ENCODE measurements at places on chromosomes 6 and 20.
A peak's percentile ranks its signal among the peaks of the same experiment; 100 is the strongest.

- no peak for DNase-seq
These were observed 139.9 kb upstream of the PRND start for GRCh38 chr20:4581838-4582237.

DNA sequence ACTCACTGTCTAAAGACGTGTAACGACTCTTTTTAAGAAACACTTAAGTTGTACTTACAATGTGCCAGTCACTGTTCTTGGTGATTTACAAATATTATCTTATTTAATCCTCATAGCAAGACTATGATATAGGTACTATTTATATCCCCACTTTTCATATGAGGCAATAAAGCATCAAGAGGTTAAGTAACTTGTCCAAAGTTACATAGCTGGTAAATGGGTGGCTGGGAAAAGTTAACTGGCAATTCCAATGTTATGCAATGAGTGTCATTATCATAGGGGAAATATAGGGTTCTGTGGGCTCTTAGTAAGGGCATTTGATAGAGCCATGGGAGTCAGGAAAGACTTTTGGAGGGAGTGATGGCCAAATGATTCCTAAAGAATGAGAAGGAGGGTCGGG is 21.4 kb upstream of the RIPOR2 start:
- no peak for DNase-seq

- no peak for DNase-seq
These were observed 54.6 kb downstream of the BPIFB1 start for GRCh38 chr20:33337531-33338165.

- no peak for DNase-seq
These were observed 28.7 kb downstream of the SMPDL3A start for GRCh38 chr6:122817766-122818165.

DNA sequence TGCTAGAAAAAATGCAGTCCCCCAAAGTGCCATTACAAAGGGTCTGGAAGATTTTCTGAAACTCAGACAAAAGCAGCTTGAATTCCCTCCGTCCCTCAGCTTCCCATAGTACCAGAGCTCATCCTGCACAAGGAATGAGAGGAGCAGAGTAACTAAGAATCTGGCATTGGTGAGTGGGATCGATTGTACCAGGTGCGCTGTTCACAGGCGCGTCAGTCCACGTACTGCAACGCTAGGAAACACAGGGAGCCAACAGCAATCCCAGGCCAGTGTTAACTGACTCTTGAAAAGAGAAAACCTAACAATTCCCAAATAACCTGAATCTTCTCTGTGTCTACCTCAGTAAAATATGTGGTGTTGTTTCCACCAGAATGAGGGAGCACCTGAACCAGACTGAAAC is 77.9 kb downstream of the GCNT2 start:
- DNase-seq, result no peak

- no peak for DNase-seq
These were observed 42.9 kb upstream of the SPACA1 start for GRCh38 chr6:88004707-88005106.

GRCh38 chr6:100470422-100471120 is 5.8 kb upstream of the SIM1 start:
- no peak for DNase-seq

- DNase-seq, result no peak
These were observed 75.0 kb downstream of the NOL4L start for GRCh38 chr20:32510120-32510600.

DNA sequence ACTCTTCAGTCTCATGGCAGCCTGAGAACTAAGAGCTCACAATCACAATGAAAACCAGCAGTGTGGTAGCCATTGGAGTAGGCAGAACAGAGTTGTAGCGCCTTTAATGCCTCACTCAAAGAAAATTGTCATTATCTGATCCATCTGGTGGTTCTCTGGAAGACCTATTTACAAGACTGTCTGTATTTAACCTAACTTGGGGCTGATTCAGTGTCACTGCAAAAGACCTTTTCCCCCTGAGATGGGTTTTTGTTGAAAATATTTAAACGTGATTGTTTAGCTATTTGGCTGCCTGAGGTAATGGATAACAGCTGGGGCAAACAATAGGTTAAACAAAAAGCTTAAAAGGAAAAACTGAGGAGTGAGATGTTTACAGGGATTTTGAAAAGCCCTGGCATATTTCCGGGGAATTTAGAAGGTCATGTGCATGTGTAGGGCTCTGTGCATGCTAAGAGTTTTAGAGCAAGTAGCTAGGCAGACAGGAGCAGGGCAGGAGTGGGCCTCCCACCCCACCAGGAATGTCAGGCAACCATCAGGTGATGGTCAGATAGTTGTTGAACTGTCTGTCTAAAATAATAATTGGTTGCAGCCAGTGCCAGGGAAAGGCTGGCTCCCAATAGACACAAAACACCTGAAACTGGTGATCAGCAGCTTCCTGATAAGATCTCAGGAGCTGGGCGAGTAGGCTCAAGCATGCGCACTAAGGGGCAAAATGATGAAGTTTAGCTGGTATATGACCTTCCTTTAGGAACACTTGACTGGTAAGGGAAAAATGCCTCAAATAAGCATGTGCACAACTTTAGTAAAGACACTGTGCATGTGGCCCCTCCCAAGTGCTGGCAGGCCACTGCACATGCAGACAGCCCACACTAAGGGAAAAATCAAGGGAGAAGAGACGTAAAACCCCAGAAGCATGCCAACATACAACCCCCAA is 70.8 kb upstream of the AKIRIN2 start:
- DNase-seq, result no peak

DNA sequence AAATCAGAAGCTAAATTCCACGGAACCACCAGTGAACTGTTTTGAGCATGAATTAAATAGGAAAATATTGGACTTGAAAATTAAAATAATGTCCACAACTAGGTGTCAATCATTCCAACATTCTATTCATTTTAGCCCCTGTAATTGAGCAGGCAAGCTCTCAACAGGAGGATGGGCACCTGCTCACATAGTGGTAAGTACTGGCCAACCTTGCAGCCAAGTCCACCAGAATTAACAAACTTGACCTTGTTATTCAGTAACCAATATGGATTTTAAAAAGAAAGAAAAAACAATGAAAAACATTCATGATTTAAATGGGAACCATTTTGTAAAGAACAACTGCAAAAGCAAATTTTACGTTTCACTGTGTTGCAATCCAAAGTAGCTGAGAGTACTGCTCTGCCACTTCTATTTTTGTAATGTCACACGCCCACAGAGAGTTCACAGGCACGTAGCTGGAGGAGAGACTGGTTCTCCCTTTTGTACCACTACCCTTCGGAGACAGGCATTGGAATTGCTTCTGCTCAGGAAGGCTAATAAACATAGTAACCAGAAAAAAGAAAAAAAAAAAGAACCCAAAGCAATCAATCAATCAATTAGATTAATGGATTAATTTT is 75.2 kb upstream of the F13A1 start:
- DNase-seq, result no peak

- DNase-seq, result no peak
These were observed 818.7 kb upstream of the GJE1 start for GRCh38 chr6:141313986-141314385.

DNA sequence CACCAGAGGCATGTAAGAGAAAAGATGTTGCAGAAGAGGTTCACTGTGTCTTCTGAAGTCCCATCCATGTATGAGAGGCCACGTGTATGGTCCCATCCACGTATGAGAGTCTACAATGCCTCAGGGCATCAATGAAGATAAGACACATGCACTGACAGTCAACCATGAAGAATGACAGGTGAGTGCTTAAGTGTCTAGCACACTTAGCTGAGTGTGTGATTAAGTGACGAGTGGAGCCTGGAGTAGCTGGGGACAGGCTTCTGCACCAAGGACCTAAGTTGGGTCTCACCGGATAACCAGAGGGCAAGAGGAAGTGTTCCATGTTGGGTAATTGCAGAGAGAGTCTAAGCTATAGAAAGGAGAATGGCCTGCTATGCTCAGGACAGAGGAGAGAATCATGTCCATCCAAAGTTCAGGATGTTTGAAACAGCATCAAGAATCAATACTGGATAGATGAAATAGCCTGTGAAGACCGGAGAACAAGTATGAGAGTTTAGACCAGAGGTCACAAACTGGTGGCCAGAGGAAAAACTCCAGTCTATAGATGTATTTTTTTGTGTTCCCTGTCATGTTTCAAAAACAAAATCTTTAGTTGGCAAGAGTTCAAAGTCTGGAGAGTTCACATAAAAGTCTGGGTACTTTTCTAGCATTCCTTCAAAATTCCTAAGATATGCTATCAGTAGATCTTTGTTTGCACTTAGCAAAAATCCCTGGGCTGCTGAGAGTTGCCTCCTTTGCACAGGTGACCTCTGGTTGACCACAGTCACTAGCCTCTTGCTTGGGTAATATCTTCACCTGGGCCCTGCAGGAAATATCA is 165.8 kb downstream of the KIF16B start:
- no peak for DNase-seq

GRCh38 chr6:147873816-147874215 is 365.3 kb downstream of the SAMD5 start:
- DNase-seq, result no peak

DNA sequence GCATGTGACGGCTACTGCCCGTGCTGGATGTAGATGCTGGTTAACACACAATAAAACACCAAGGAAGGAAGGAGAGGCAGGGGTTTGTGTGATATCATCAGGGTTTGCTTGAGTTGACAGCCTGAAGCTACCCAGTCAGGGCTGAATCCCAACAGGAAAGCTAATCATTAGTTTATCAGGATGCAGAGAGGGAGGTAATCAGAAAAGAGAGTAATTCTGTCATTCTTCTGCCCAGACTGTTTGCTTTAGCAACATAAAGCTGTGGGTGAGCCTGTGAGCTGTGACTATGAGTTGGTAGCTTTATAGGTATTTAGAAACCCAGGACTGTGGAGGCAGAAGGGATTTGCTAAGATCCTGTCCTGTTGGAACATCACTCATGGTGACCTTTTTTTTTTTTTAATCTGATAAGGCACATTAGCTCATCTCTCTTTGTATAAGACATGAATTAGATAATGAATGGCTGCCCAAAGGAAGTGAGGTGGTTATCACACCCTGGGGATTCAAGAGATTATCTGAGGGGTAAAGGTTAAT is 79.3 kb downstream of the CAP2 start:
- DNase-seq, result no peak

- no peak for DNase-seq
These were observed 643 bp downstream of the SLA2 start for GRCh38 chr20:36645353-36645752.

GRCh38 chr6:134436281-134436815 is 118.4 kb upstream of the SGK1 start:
- DNase-seq, result peak; percentile 37

- DNase-seq, result no peak
These were observed 10.3 kb upstream of the ZNF831 start for GRCh38 chr20:59153355-59153681.

- DNase-seq, result no peak
These were observed 40.5 kb upstream of the NKX2-4 start for GRCh38 chr20:21437816-21438215.

DNA sequence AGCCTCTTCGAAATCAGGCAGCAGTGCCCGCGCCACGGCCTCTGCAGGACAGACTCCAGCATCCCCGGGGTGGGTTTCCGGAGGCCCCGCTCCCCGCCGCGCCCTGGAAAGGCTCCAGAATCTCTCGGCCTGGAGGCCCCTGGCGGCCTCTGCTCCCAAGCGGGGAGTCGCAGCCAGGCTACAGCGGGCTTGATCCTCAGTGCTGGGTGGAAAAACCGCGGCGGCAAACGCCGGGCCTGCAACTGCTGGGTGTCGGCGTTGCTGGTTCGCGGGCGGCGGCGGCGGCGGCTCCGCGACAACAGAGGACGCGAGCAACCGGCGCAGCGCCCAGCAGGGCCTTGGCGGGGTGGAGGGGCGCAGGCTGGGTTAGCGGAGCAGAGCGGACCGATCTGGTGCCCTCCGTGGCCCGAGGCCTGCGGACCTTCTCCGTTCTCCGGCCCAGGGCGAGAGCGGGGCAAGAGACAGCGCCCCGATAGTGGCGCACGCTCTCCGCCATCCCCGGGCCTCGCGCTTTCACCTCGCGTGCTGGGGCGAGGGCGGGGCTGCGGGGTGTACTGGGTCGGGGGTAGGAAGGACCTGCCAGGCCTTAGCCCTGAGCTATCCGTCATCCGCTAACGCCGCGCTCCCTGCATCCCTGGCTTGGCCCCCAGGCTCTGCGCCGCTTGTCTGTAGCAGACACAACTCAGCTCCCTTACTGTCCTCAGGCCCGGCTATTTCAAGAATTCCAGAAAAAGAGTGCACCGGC is 3.4 kb upstream of the ZNF292 start:
- DNase-seq, result peak; percentile 65

- DNase-seq, result no peak
These were observed 90.2 kb upstream of the RIPOR2 start for GRCh38 chr6:25025919-25026301.

GRCh38 chr20:43863821-43864544 is 50.7 kb upstream of the TOX2 start:
- DNase-seq, result no peak

GRCh38 chr6:143546599-143546998 is 35.1 kb upstream of the FUCA2 start:
- no peak for DNase-seq

GRCh38 chr20:51432251-51432784 is 110.2 kb downstream of the NFATC2 start:
- no peak for DNase-seq

- DNase-seq, result peak; percentile 53
These were observed 208.8 kb upstream of the SUPT3H start for GRCh38 chr6:45586216-45587171.

DNA sequence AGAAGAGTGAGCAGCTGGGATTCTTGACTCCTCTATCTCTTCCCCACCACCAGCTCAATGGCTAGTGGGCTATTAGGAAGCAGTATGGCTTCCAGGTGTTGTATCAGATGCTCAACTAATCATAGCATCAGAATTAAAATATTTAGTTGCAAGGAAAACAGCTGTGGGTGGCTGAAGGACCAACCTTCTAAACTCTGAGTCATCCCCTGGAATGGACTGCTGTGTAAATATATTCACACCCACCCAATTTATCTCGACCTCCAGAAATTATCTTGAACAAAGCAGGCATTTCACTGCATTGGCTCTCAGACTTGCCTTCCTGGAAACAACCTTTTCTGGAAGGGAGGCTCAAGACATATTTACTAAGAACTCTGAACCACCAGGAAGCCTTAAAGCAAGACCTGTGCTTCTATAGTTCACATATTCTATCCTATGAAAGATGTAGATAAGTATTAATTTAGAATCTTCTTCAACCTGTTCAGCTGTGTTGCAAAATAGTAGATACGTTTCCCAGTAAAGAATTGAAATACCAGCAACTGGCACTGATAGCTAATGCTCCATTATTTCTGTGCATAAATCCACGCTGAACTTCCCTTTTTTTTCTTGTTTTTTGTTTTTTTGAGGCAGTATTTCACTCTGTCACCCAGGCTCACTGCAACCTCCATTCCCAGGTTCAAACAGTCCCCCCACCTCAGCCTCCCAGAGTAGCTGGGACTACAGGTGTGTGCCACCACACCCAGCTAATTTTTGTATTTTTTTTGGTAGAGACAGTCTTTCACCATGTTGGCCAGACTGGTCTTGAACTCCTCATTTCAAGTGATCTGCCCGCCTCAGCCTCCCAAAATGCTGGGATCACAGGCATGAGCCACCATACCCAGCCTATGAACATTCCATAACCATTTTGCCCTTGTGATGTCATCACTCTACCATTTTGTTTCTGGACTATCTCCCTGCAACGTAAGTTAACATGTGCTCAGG is 56.9 kb upstream of the CD2AP start:
- no peak for DNase-seq

Measured in activated CD4-positive, alpha-beta T cell treated with anti-CD3 and anti-CD28 coated beads, Interleukin-2, amount 50 U/mL, for 1 hour (primary cell).